ENCODE measurements at places on chromosomes 5 and 9. TPM values are rescaled to one million over a fixed set of nuclear protein-coding genes. Genes with fewer than 3 reads are reported as not detected.
A peak's percentile ranks its signal among the peaks of the same experiment; 100 is the strongest.

DNA sequence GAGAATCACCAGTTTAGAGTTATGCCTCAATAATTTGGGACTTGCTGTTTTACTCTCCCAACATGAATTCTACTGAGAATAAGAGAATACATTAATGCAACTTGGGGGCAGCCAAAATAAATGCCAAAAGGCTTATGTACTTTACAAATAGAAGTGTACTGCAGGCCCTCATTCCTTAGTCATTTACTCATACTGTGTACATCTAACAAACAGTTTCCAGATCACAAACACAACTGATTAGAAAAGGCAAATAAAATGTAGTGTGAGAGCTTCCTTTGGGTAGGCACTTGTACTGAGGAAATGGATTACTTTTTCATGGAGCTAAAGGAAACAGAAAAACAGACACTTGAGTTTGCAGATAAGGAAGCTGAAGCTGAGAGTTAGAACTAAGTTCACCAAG, 12.6 kb downstream of the ANKDD1B start:
- H3K4me3 ChIP-seq = no peak overlapping the region
- no peak for DNase-seq
- H3K36me3 ChIP-seq = no peaks in the 10 kb centered on the region

DNA sequence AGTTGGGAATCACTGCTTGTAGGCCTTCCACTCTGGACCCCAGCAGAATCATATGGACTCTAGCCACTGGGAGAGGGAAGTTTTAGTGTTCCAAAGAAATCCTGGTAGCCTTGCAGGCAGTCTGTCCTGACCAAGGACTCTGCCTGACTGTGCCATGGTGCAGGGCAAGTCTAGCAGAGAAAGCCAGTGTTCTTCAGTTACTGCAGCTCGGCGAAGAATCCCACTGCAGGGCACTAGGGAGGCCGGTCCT, 20.3 kb upstream of the MATR3 start:
- DNase-seq = no peak
- H3K27ac ChIP-seq = peak overlapping the region; percentile 69
- H3K27me3 ChIP-seq = no peaks in the 10 kb centered on the region
- peaks cover 5% of the 10 kb centered on the region for H3K4me1 ChIP-seq
- H3K36me3 ChIP-seq = no peaks in the 10 kb centered on the region
- H3K4me3 ChIP-seq = peak overlapping the region; percentile 32

DNA sequence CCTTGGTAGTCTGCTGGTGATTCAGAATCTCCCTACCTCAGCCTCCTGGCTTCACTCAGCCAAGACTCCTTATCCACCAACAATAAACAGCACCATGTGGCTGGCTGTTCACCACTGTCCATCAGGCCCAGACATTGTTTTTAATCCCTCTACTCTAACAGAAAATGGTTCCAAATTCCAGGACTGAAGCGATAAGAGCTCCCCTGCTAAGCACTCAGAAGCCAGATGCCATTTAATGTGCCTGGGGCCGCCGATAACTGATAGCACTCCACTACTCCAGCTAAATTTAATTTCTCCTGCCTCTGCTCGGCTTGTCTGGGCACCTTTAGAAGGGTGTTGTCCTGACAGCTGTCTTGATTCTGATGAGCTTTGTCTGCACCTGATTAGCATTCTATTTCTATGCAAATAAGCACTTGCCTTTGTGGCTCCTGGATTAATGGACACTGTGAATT, 47.1 kb downstream of the ZNF622 start:
- H3K4me3 ChIP-seq = no peak overlapping the region
- H3K27me3 ChIP-seq = no peaks in the 10 kb centered on the region
- DNase-seq = no peak

- peak overlapping the region; percentile 11 for H3K4me3 ChIP-seq
- DNase-seq = no peak
- no peaks in the 10 kb centered on the region for H3K27me3 ChIP-seq
- H3K27ac ChIP-seq = no peak overlapping the region
- H3K4me1 ChIP-seq = no peaks in the 10 kb centered on the region
- no peaks in the 10 kb centered on the region for H3K36me3 ChIP-seq
Measured at GRCh38 chr5:1484730-1485578, 38.8 kb downstream of the LPCAT1 start.

GRCh38 chr5:103444333-103445038, 118.1 kb downstream of the NUDT12 start:
- H3K27ac ChIP-seq = no peak overlapping the region
- no peak for DNase-seq
- no peak overlapping the region for H3K4me3 ChIP-seq
- no peaks in the 10 kb centered on the region for H3K36me3 ChIP-seq
- H3K27me3 ChIP-seq = no peaks in the 10 kb centered on the region

DNA sequence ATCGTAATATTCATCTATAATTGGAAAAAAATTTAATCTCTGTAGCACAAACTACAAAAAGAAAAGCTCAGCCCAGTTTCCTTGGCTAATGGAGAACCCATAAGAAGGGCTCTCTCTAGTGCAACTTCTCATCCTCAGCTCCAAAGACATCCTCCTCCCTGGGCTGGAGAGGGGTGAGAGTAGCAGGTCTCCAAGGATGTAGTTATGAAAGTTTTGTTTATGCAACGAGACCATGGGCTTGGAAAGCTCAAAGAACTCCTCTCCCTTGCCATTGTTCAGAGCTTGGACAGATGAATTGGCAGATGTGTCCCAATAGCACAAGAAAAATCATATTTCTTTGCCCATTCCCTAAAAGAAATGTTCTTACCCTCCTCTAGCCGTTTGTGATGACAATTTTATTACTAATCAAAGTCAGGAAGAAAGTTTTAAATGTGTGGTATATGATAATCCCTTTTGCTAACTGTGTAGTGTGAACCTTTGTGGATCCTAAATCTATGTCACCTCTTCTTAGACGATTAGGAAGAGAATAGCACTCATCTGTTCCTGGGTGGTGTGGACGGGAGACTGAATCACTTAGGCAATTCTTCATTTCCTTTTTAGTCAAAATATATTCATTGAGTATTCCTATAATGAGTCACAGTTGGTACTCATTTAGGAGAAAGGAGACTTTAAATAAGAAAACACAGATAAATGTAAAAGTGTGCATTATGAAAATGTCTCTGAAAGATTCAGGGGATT, 52.2 kb downstream of the GARNL3 start:
- H3K4me3 ChIP-seq = no peak overlapping the region
- H3K27ac ChIP-seq = no peak overlapping the region
- H3K4me1 ChIP-seq = peaks cover 1% of the 10 kb centered on the region
- no peak for DNase-seq
- no peaks in the 10 kb centered on the region for H3K36me3 ChIP-seq
- H3K27me3 ChIP-seq = no peaks in the 10 kb centered on the region

DNA sequence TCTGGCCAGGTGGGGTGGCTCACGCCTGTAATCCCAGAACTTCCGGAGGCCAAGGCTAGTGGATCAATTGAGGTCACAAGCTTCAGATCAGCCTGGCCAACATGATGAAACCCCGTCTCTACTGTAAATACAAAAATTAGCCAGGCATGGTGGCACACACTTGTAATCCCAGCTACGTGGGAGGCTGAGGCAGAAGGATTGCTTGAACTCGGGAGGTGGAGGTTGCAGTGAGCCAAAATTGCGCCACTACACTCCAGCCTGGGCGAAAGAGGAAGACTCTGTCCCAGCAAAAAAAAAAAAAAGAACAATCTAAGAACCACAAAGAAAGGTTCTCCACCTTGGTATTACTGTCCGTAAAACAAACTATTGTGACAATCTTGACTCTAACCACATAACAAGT, 9.7 kb downstream of the MYO10 start:
- H3K27ac ChIP-seq = no peak overlapping the region
- DNase-seq = no peak
- no peaks in the 10 kb centered on the region for H3K36me3 ChIP-seq
- no peak overlapping the region for H3K4me3 ChIP-seq
- H3K4me1 ChIP-seq = peaks cover 22% of the 10 kb centered on the region

DNA sequence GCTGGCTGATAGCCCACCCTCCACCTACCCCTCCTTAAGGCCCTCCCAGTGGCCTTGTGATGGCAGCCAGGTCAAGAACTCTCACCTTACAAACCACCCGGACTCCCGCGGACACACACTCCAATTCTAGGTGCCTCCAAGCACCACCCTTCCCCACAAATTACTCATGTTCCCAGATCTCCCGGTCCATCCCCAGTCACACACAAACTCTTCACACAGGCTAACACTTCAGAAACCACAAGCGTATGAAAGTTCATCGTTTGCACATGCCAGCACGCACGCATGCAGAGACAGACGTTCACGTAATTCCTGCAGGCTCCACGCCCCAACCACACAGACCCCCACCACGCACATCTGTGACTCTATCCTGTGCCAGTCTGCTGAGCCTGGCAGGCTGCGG, 18.0 kb downstream of the NR5A1 start:
- no peak overlapping the region for H3K4me3 ChIP-seq
- H3K36me3 ChIP-seq = no peaks in the 10 kb centered on the region

GRCh38 chr5:88826646-88827585, 56.1 kb downstream of the MEF2C start:
- no peaks in the 10 kb centered on the region for H3K36me3 ChIP-seq
- peak overlapping the region; percentile 73 for H3K27ac ChIP-seq
- DNase-seq = no peak
- H3K27me3 ChIP-seq = no peaks in the 10 kb centered on the region

DNA sequence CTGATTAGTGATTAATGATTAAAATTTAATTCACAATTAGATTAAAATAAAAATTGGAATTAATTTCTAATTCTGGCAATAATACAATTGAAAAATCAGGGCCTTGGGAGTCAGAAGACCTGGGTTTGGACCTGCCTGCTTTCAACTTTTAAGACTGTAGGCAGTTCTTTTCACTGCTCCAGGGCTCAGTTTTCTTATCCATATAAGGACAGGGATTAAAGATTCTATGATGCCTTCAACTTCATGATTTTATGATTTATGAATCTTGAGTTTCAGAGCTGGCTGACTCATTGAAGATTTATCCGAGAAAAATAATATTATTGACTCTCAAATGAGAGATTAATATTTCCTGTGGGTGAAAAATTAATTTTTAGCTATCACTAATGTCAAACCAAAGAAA, 208.6 kb upstream of the ANKH start:
- no peak overlapping the region for H3K27ac ChIP-seq
- no peaks in the 10 kb centered on the region for H3K4me1 ChIP-seq
- no peaks in the 10 kb centered on the region for H3K27me3 ChIP-seq

- DNase-seq = no peak
- no peaks in the 10 kb centered on the region for H3K4me1 ChIP-seq
- H3K27ac ChIP-seq = no peak overlapping the region
- H3K27me3 ChIP-seq = no peaks in the 10 kb centered on the region
- H3K4me3 ChIP-seq = no peak overlapping the region
Measured at GRCh38 chr9:82745919-82746318, 317.0 kb downstream of the RASEF start.

DNA sequence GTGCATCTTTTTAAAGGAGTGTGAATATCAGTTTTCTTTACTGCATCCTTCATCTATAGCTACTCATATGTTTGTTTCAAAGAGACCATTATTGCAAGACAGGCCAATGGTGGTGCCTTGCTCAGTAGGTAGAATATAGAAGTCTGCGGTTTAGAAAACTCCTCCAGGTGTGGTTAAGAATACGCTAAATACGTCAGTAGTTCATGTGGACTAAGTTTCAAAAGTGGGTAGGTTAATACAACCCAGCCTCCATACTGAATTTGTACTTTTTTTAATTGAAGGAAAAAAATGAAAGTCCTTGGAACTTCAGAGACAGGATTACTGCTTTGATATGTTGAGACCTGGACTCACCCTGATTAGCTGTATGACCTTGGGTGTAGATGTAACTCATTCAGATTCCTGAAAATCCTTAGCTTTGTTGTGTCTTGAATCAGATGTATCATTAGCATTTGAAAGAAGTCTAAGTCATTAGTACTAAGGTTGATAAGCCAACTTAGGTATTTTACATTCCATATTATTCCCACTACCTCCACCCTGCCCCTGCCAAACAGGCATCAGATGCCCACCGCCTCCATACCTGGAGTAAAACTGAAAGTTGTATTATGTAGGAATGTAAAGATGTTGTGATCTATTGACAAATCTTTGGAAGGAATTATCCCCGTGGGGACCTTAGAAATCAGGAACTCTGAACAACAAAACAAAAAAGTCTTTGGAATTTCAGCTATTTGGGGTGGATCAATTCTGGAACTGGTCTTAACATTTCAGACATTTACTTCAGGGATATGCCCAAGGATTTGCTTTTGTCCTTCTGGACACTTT, 6.1 kb downstream of the BASP1 start:
- H3K36me3 ChIP-seq = no peaks in the 10 kb centered on the region
- no peak for DNase-seq
- no peak overlapping the region for H3K4me3 ChIP-seq
- H3K27ac ChIP-seq = no peak overlapping the region

DNA sequence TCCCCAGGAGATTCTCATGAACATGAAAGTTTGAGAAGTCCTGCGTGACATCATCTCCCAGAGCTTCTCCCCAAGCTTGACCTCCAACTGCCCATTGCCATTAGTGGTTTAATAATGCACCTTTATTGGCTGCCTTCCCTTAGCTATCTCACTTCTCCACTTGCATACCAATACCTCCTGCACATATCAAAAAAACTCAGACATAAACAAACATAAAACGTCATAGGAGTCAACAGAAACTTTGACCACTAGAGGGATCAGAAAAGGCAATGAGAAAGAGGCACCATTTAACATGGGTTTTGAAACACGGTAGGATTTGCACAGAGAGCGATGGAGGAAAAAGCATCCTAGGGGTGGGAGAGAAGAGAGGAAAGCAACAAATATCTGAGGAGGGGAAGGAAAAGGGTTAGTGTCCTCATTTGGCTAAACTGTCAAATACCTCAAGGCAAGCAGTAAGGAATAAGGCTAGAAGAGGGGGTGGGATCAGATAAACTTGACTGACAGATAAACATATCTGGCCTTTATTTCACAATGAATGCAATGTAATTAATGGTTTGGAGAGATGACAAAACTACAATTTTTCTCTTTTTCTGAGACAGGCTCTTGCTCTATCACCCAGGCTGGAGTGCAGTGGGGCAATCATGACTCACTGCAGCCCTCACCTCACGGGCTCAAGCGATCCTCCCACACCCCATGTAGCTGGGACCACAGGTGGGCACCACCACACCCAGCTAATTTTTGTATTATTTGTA, 27.0 kb downstream of the GNAQ start:
- H3K4me1 ChIP-seq = no peaks in the 10 kb centered on the region
- no peaks in the 10 kb centered on the region for H3K36me3 ChIP-seq
- no peak overlapping the region for H3K4me3 ChIP-seq
- H3K27ac ChIP-seq = no peak overlapping the region
- no peaks in the 10 kb centered on the region for H3K27me3 ChIP-seq

GRCh38 chr9:21491756-21492155, 9.6 kb upstream of the IFNE start:
- H3K27me3 ChIP-seq = no peaks in the 10 kb centered on the region
- H3K4me3 ChIP-seq = no peak overlapping the region
- DNase-seq = no peak
- no peaks in the 10 kb centered on the region for H3K36me3 ChIP-seq

- no peaks in the 10 kb centered on the region for H3K4me1 ChIP-seq
- no peak overlapping the region for H3K27ac ChIP-seq
- H3K27me3 ChIP-seq = no peaks in the 10 kb centered on the region
- no peaks in the 10 kb centered on the region for H3K36me3 ChIP-seq
- H3K4me3 ChIP-seq = no peak overlapping the region
Measured at GRCh38 chr9:86424251-86424891, 70.2 kb upstream of the TUT7 start.

Gene BHMT
- not detected for total RNA-seq

Gene SPINK7
- total RNA-seq = not detected

Gene SLC45A2
- not detected for total RNA-seq

Gene PCDHB12
- 4.1 TPM for total RNA-seq

Gene PCDHB7
- total RNA-seq = 0.54 TPM
